Activated CD4-positive, alpha-beta memory T cell treated with anti-CD3 and anti-CD28 coated beads for 36 hours (primary cell): ENCODE measurements at places on chromosomes 11 and 22. TPM values are rescaled to one million over a fixed set of nuclear protein-coding genes. Genes with fewer than 3 reads are reported as not detected.

The PHOX2A gene
- total RNA-seq = not detected

The MRGPRG gene
- not detected for total RNA-seq

DNA sequence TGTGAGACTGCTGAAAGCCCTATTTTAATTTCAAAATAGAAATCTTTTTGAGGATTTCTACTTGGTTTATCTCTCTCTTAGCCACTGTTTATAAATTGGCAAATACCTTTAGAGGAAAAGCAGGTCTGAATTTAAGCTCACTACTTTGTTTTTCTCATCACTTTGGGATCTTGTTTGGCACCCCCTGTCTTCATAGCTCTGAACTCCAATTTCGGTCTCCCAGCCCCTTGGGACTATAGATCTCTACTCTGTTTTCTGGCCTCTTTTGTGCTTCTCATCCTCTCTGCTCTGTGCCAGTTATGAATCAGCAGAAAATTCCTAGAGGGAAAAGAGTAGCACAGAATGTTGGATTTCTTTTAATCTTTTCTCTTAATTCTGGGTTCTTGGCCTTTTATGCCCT is 118.3 kb downstream of the CYP2R1 start:
- DNase-seq = peak; percentile 16

- no peak for DNase-seq
Observed at GRCh38 chr11:120780239-120780638, 243.7 kb upstream of the TBCEL start.

- DNase-seq = no peak
Observed at GRCh38 chr11:132909021-132909606, 623.2 kb downstream of the OPCML start.

The CATSPERZ gene
- total RNA-seq = not detected

GRCh38 chr22:23414727-23415489 is 165.2 kb downstream of the IGLL1 start:
- DNase-seq = no peak

The PGA5 gene
- total RNA-seq = not detected

The UPK3A gene
- not detected for total RNA-seq

DNA sequence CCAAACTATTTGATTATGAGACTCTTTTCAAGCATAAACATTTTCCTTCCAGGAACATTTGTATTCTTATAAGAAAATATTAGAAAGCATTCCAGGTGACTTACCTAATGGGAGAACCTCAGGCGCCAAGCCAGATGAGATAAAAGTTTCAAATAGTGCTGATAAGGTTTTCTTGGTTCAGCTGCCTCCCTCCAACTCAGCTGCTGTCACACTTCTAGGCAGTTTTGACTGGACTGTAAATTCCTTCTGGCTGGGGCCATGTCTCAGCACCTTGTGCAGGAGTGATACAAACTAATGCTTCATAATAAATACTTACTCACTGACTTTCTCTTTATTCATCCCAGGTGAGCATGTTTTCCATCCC is 131.1 kb downstream of the MED15 start:
- no peak for DNase-seq

DNA sequence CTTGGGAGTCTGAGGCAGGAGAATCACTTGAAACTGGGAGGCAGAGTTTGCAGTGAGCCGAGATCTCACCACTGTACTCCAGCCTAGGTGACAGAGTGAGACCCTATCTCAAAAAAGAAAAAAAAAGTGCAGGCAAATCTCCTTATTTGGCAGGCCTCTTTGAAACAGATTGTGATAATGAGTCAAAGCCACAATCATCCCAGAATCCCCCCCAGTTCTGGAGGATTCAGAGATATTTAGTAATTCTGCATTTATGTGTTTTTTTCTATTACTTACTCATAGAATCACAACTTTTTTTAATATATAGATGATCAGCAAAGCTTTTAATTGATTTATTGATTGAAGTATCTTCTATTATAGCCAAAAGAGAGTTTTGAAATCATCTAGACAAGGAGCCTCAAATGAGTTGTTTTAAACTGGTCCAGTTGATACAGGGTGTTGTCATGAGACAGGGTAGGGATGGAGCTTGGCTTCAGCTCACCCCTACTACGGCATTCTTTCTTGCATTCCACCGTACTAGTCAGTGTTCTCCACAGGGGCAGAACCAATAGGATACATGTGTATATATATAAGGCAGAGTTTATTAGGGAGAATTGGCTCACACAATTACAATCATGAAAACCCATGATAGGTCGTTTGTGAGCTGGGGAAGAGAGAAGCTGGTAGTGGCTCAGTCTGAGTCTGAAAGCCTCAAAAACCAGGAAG is 39.3 kb upstream of the SORL1 start:
- no peak for DNase-seq

The OTOG gene
- total RNA-seq = not detected

The ZP1 gene
- not detected for total RNA-seq

The FAM180B gene
- total RNA-seq = not detected

- DNase-seq = no peak
Observed at GRCh38 chr22:19645905-19646304, 68.4 kb upstream of the SEPTIN5 start.

GRCh38 chr11:133934599-133935550 is 21.9 kb downstream of the IGSF9B start:
- peak; percentile 49 for DNase-seq

GRCh38 chr11:78920329-78920728 is 345.7 kb upstream of the NARS2 start:
- no peak for DNase-seq

- no peak for DNase-seq
Observed at GRCh38 chr22:22924369-22925145, 36.9 kb downstream of the IGLL5 start.

The OR52I1 gene
- total RNA-seq = not detected

The MCHR1 gene
- total RNA-seq = not detected

- DNase-seq = peak; percentile 87
Observed at GRCh38 chr22:37681556-37682049, 4.5 kb upstream of the NOL12 start.
